Left colon (tissue), 2 donors: ENCODE measurements at places on chromosomes 4 and X.

DNA sequence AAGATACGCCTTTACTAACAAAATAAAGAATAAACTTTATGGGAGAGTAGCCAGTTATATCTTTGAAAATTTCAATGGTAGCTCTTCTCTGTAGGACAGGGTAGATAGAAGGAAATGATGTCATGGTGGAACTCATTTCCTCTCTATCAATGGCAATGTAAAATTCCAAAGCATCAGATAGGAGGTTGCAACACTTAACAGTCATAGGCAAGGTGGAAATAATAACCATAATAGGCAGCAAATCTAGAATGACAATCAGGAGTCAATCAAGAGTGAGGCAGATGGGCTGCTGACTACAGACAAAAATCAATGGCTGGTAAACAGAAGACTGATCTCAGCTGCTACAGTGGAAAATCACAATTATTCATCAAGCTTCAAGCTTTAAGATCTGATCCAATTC is 53.9 kb upstream of the TET2 start:
- DNase-seq: no peak

GRCh38 chr4:188680004-188680666 is 540.9 kb downstream of the TRIML1 start:
- no peak for DNase-seq

DNA sequence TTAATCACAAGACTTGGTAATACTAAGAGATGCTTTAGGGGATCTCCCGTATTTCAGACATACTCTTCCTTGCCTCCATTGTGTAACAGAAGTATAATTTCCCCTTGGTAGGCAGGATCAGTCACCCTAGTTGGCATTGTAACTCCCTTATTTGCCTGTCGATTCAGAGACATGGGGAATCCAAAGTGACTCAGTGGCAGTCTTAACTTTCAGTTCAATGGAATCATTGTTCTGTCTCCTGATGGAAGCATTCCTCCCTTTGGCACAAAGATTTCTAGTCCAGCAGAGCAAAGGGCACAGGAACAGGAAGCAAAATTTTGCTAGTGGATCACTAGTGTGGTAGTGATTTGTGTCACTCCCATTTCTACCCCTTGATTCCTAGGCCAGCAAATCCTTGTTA is 80.4 kb downstream of the DCUN1D4 start:
- DNase-seq: no peak

- DNase-seq: no peak
Measured at GRCh38 chrX:113033966-113034680, 193.5 kb upstream of the AMOT start.

- DNase-seq: no peak
Measured at GRCh38 chrX:6732101-6732500, 197.2 kb upstream of the VCX3A start.

- no peak for DNase-seq
Measured at GRCh38 chr4:129543299-129543698, 447.3 kb downstream of the C4orf33 start.

DNA sequence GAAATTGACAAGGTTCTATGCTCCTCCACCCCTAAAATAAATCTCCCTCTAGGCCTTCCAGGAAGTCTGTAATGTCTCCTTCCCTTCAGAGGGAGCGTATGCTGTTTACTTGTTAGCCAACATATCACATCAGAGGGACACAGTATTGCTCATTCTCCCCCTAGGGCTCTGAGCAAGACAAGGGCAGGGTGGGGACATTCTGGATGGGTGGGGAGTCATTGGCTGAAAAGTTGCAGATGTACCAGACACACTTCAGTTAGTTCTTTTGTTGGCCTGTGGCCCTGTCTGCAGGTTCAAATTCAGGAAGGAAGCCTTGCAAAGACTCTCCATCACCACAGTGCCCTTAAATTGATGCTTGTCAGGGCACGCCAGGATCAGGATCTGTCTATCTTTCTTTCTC is 106.3 kb upstream of the TEX13D start:
- DNase-seq: no peak

DNA sequence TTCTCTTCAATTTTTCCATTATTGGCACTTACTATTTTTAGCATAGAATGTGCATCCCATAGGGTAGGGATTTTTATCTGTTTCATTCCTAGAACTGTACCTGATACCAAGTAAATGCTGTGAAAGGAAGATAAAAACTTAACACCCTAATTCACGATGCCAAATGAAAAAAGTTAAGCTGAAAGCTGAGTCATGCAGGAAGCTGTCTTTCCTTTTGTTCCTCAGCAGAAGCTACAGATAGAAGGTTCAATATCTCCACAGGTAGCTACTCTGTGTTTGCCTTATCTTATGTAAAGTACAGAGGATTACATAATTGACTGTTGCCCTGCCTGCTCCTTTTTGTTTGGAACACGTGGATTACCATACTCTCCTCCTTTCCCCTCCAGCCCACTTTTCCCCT is 77.0 kb downstream of the LRP2BP start:
- DNase-seq: no peak

DNA sequence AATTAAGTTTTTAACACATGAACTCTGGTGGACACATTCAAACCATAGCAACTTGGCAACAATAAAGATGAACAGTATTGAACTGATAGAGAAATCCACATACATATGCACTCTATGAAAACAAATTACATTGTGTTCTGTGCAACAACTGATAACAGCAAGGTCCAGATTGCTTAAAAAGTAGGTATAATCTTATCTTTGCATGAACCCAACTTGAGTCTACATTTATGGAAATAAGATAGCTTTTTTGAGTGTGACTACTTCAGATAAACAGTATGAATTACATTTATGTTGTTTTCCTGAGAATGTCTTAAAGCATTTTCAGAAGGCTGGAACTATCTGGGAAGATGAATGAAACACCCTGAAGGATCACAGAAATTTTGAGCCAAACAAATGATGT is 212.6 kb upstream of the GK2 start:
- DNase-seq: no peak

DNA sequence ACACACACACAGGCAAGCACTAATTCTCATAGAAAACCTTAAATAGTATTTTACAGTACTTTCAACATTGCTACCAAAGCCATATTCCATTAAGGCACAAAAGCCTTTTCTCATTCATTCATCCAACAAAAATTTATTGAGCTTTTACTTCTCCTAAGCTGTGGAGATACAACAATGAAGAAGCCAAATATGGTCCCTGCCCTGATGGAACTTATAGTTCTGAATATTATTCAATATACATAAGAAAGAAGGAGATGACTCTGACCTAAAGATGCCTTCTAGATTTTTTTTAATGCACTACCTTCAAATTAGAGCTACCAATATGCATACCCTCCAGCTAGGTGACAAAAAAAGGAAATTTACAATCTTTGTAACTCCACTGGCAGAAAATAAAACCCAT is 90.0 kb upstream of the WDR44 start:
- DNase-seq: no peak

DNA sequence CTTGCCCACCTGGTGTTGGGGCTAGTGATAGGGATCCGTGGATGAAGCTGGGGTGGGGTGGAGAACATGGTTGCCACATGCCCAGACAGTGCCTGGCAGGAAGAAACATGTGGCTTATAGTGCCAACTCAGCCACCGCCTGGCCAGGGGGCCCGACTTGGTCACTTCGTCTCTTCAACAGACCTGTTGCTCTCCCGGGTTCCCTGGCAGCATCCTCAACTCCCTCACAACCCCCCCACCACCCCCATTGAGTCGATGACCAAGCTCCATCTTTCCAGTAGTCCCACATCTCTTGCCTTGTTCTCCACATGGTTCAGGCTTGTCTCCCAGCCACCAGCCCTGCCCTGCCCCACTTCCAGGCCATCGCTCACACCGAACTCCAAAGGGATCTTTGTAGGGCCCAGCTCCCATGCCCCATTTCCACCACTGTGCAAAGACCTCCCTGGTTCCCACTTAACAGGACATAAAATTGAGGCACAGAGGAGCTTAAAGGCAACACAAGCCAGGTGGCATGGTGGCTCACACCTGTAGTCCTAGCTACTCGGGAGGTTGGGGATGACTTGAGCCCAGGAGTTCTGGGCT is 7.8 kb downstream of the PNCK start:
- no peak for DNase-seq

GRCh38 chr4:39062094-39062769 is at the start of gene KLHL5:
TSS of gene KLHL5 (plus strand) at chr4:39062232. CDS start at chr4:39062653, 421 bp downstream.
- no peak for DNase-seq

GRCh38 chr4:73742490-73743160 is 2.3 kb downstream of the CXCL8 start:
- DNase-seq: no peak

DNA sequence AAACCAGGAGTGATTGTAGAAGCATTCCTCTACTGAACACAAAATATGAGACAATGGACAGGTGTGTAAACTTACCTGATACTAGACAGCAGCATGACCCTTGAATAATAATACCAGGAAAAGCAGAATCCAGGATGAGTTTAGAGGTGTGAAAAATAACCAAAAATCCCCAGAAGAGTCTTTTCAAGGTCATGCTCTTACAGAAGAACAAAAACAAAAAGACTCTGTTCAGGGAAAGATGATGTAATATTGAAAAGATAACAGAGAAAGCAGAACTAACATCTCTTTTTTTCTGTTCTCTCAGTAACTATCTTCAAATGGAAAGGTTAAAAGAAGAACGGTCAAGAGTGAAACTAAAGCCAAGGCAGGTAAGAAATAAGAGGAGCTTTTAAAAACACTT is 14.0 kb upstream of the ARHGAP10 start:
- no peak for DNase-seq

DNA sequence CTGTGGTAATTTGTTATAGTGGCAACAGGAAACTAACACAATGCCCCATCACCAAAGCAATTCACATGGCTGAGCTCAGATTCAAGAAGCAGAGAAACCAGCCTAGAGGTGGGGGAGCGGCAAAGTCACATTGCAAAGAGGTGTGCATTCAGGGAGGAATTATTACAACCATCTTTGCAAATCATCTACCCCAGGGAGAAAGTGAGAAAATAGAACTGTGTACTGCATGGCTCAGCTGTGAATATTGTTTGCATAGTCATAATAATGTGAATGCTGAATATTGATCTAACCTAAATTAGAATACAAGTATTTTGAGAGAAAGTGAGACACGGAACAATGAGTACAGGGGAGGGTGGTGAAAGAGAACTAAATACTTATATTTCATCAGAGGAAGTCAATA is 387.9 kb downstream of the BCOR start:
- no peak for DNase-seq

GRCh38 chrX:19698122-19698521 is 182.8 kb upstream of the MAP3K15 start:
- no peak for DNase-seq

- DNase-seq: no peak
Measured at GRCh38 chrX:70509078-70509477, 64.4 kb downstream of the DLG3 start.
